ENCODE measurements at places on chromosomes 7 and 10. TPM values are rescaled to one million over a fixed set of nuclear protein-coding genes. Genes with fewer than 3 reads are reported as not detected.

Gene UBE2H
- total RNA-seq, result 102 TPM

Gene ZNF239
- total RNA-seq, result 6.7 TPM

Gene FXYD4
- total RNA-seq, result 1.6 TPM

Gene PILRA
- total RNA-seq, result 6.1 TPM

Gene ZNF33A
- 42.4 TPM for total RNA-seq

Gene INA
- total RNA-seq, result 0.58 TPM

Gene UPK3B
- total RNA-seq, result 1.6 TPM

Gene GPR15LG
- 0.64 TPM for total RNA-seq

Gene HMX2
- 0.99 TPM for total RNA-seq

Measured in metanephros (tissue), 2 donors.